ENCODE measurements at places on chromosomes 3 and 15. TPM values are rescaled to one million over a fixed set of nuclear protein-coding genes. Genes with fewer than 3 reads are reported as not detected.
A peak's percentile ranks its signal among the peaks of the same experiment; 100 is the strongest.

DNA sequence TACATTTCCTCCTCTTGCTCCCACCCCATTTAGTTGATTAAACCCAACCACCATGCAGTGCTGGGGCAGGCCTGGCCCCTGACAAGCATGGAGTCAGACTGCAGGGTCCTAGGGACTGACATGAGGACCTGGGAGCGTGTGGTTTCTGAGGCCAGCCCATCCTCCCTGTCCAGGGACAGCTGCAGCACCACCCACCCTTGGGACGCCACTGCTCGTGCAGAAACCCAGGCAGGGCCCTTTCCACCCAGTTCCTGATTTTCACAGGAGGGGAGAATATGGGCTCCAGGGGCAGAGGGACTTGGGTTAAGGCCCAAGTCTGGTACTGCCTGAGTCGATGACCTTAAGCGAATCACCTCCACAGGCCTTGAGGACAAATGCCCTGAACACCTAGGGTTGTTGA is 23.7 kb downstream of the PLXND1 start:
- ATAC-seq: no peak

DNA sequence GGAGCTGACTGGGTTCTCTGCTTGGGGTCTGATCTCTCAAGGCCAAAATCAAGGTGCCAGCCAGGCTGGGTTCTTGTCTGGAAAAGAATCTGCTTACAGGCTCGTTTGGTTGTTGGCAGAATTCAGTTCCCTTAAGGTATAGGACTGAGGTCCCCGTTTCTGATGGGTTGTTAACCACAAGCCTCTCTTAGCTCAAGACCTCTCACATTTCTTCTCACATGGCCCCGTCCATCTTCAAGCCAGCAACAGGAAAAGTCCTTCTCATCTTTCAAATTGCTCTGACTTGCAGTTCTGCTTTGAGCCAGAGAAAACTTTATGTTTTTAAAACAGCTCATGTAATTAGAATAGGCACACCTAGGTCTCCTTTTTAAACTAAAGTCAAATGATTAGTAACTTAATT is 20.4 kb downstream of the UACA start:
- ATAC-seq: no peak

DNA sequence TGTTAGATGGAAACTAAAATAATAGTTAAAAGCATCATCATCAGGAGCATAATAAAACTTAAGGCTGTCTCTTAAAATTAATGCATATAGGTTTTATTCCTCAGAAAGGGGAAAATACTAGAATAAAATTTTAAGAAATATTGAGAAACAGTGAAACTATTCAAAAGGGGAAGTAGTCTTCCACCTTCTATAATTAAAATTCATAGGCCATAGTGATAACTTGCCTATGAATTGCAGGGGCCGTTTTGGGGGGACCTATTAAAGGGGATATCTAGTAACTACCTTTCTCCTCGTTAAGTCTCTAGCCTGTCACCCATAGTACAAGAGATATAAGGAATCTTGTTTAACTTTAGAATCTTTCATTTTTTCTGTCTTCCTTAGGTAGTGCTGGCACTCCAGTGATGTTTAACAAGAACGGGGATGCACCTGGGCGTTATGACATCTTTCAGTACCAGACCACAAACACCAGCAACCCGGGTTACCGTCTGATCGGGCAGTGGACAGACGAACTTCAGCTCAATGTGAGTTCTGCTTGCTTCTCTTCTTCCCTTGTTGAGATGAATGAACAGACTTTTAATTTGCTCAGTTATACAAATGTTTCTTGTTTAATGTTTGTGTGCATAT is 600.4 kb downstream of the GRM7 start:
- no peak for ATAC-seq

Gene IL5RA
- not detected for total RNA-seq

Gene SLC15A2
- total RNA-seq: 2.1 TPM

Gene XIRP1
- 0.13 TPM for total RNA-seq

- peak; percentile 78 for ATAC-seq
These were observed 22.0 kb upstream of the ZCWPW2 start for GRCh38 chr3:28326458-28326926.

GRCh38 chr3:72161881-72162595 is 377.1 kb upstream of the PROK2 start:
- peak; percentile 93 for ATAC-seq

Gene EFL1
- total RNA-seq: 14.9 TPM

Gene GOLGA8G
- not detected for total RNA-seq

DNA sequence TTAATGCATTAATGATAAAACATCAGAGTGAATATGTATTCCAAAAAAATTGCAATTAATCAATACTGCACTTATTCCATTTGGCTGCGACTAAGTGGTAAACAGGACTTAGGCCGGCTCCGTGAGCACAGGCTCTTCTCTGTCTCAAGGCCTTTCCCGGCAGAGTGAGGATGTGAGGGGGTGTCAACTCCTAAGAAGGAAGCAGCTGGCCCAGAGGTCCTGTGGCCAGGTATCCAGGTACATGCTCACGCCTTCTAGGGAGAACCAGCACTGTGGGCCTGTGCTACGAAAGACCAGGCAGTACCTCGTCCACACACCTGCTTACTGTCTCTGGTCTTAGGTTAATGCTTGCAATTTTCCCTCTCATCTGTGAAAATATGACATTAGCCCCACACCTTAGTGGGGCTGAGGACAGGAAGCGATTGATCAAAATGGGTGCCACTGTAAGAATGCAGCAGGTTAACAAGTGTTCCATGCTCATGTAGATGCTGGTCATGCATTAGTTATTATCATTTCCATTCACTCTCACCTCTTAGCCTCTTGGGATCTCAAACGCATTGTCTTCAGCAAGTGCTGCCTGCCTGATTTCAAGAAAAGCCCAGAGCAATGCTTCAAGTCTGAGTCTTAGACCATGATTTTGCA is 175.3 kb downstream of the ABHD5 start:
- no peak for ATAC-seq

GRCh38 chr3:191355406-191355805 is 25.1 kb upstream of the UTS2B start:
- ATAC-seq: no peak

Gene TTLL13
- 0.44 TPM for total RNA-seq

Gene HIGD2B
- total RNA-seq: 0.66 TPM

Gene STXBP5L
- 1.3 TPM for total RNA-seq

- ATAC-seq: no peak
These were observed 7.0 kb downstream of the CMTM6 start for GRCh38 chr3:32495609-32496008.

GRCh38 chr15:26757141-26757540 is 15.7 kb downstream of the GABRB3 start:
- ATAC-seq: no peak

DNA sequence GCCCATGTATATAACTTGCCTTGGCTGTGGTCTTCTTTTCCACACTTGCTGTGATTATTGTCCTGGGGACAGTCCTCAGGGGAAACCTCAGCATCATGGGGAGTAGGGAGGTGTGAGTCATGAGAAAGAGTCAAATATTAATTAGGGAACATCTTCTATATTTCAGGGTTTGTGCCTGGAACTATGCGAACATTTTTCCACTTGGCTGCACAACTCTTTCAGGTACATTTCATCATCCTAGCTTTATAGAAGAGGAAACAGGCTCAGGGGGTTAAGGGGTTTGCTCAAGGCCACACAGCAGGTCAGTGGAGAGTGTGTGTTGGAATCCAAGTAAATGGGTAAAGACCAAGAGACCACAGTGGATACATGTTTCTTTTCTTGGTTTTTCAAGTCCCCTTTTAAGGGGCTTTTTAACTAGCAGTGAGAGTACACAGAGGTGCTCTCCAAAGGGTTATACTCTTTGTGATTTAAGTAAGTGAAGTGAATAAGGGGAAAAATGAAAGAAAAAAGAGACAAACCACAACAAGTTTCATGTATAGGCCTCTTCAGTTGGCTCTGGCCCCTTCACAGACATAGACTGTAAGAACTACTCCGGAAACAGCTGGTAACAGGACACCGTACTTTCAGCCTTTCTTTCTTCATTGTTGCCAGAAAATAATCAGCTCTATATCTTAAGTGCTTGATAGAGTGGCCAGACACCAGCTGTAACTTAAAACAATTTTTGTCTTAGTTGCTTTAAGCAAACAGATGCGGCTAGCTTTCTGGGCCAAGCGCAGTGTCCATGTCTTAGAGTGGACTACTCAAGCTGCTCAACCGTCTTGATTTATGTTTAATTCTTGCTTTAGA is 64.6 kb downstream of the EEFSEC start:
- ATAC-seq: peak; percentile 73

Gene GOLGA6B
- 0.59 TPM for total RNA-seq

DNA sequence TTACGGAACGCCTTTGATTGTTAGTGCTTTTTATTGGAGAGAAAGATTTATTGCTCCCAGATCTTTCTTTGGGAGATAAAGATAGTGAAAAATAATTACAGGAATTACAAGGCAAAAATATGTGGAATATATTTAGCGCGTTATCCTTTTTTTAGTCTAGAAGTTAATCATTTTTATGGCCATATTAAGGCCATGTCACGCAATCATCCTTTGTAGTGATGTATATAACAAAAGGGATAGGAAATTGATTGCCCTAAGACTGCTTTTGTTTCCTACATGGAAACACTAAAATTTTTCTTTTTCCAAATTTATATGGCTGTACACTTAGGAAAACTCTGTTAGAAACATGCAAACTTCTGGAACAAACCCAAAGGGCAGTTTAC is 1.5 kb downstream of the TRPC1 start:
- ATAC-seq: no peak

DNA sequence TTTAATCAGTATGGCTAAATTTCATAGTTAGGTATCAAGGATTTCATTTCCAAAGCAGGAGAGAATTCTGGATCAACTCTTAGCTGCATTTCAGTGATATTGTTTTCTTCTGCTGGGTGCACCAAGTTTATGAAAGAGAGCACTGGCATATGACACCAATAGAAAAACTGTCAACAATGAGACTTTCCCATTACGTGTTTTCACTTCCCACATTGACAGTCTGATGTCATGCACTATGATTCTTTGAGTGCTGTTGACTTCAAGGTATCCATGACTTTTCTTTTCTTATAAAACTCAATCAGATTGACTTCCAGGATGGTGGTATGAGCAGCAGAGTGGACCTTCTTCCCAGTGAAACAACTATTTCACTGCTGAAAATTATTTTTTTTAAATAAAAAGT is 476.1 kb downstream of the EDEM1 start:
- no peak for ATAC-seq

GRCh38 chr3:75332794-75333193 is 331.3 kb upstream of the FRG2C start:
- no peak for ATAC-seq

GRCh38 chr3:178217479-178217878 is 318.8 kb upstream of the KCNMB2 start:
- ATAC-seq: no peak

Gene SEMA3G
- total RNA-seq: 0.07 TPM

Gene RLBP1
- total RNA-seq: 0.27 TPM

DNA sequence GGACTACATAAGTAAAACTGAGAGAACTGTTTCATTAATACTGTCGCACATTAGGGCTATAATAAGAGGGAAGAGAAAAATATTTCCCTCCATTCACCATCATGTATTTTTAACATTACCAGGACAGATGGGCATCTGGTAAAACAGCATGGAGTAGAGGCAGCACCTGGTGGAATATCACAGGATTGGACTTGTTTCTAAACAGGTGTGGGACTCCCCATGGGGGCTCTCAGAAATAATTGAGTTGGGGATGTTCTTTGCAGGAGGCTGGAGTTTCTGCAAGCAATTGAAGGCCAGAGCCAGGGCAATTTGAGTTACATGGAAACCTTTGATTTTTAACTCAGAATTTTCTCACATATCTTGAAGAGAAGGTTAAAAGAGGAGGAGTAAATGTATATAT is 8.4 kb upstream of the MINDY2 start:
- no peak for ATAC-seq

GRCh38 chr3:72580900-72581299 is 267.3 kb downstream of the SHQ1 start:
- ATAC-seq: no peak

- ATAC-seq: no peak
These were observed 34.9 kb upstream of the SLC25A36 start for GRCh38 chr3:140906785-140907184.

Measured in motor neuron (in vitro differentiated cells).